ENCODE measurements at places on chromosomes 3 and 15.

- no peak for DNase-seq
Measured at GRCh38 chr3:48151807-48152427, 36.3 kb downstream of the CDC25A start.

GRCh38 chr3:65004306-65004705 is 316.5 kb upstream of the ADAMTS9 start:
- no peak for DNase-seq

DNA sequence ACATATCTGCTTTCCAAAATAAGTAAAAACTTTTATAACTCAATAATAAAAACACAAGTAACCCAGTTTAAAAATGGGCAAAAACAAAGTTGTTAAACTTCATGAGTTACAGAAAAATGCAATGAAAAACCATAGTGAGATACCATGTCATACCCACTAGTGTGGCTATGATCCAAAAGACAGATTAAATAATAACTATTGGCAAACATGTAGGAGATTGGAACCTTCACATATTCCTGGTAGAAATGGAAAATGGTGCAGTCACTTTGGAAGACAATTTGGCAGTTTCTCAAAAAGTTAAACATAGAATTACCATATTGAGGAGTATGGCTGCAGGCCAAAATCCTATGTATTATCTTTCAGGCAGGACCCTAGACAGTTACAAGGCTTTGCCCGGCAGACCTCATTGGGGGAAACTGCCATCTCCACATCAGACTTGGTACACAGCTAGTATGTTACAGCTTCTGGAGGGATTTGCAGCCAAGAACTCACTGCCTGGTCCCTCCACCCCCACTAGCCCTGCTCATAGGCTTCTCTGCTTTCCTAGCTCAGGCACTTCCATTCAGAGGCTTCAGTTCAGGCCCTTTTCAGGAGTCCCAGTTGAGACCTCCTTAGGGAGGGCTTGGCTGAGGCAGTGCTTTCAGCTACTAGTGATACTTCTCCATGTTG is 147.8 kb downstream of the NEK10 start:
- DNase-seq: no peak

DNA sequence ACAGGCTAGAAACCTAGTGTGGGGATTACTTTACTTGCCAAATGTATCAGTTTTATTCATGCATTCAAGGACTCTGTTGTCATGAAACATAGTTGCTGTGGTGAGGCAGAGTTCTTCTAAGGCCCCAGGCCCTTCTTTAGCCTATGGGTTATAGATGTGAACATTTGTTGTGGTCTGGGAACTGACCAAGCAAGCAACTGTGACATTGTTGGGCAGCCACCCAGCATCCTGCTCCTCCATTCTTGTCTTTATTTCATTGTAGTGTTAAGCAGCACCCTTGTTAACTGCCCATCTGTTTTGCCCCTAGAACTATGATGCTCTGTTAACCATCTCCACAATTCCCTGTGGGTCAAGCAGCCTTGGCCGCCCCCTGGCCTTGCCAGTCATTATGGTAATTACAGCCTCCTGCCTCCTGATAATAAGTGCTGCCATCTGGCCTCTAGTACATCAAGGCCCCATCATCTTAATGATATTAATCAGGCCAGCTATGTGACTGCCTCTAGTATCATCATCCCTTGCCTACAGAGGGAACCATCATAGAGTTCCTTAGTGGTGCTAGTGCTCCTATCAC is 12.2 kb upstream of the IFT57 start:
- DNase-seq: no peak

GRCh38 chr3:13145131-13145825 is 72.0 kb upstream of the IQSEC1 start:
- no peak for DNase-seq

- DNase-seq: peak; percentile 46
Measured at GRCh38 chr3:28835751-28836150, 445.1 kb upstream of the RBMS3 start.

- no peak for DNase-seq
Measured at GRCh38 chr15:83250781-83251180, 33.7 kb downstream of the BNC1 start.

DNA sequence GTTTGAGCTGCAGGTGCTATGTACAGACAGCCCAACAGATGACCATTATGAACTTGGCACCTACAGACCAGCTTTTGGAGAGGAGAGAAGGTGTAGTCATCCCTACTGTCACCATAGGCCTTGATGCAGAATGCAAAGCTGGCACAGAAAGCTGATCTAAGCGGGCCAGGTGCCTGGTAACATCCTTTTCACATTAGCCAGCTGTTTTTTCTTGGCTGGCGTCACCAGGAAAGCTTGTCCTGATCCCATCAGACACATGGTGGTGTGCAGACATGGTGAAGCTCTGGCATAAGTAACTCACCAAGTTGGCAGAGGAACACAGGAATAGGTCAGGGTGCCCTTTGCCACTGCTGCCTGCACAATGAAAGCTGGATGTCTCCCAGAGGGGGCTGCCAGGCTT is 97.2 kb upstream of the MB21D2 start:
- DNase-seq: no peak

DNA sequence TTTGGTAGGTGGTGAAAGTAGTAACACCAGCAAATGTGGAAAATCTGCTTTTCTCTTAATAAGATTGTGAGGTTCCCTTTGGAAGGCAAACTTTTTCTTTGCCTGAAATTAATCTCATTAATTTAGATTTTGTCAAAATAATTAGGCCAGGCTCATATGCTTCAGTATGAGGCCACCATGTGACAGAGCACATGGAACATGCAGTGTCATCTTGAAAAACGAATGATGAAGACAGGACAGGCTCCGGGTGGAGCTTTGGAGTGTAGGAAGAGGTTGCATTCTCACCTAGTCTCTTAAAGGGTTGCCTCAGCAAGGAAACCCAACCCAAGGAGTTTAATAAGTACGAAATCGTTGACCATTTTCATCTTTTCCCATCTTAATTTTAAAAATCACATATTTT is 18.6 kb upstream of the LZTFL1 start:
- no peak for DNase-seq

DNA sequence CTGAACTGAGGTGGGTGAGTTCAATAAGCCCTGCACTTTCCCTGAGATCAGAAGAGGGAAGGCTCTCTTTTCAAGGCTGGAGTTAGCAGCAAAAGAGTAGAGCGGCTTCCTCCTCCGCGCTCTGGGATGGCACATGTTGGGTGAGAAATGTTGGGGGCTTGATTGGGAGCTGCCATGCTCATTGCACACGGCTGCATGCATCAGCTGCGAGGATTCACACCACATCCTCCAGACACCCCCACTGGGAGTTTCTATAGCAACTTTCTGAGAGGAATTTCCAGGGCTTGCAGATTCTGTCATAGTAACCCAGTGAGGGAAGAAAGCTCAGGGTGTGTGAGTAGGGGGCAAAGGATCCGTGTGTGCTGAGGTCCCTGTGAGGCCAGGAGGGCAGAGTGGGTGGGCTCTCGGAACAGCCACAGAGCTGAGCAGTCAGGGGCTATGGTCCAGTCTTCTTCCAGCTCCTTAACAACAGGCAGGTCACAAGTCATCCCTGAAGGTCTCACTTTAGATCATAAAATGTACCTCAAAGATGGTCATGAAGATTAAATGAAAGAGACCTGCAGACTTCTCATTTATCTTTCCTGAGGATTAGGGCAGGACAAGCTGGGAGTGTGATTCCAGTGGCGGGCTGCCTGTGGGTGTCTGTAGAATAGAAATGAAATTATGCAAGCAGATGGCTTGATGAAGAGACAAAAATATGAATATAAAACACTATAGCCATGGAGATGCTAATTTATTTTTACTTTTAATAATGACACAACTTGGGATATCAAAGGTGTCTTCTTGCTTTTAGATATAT is 75.7 kb upstream of the CHRNA7 start:
- peak; percentile 67 for DNase-seq

DNA sequence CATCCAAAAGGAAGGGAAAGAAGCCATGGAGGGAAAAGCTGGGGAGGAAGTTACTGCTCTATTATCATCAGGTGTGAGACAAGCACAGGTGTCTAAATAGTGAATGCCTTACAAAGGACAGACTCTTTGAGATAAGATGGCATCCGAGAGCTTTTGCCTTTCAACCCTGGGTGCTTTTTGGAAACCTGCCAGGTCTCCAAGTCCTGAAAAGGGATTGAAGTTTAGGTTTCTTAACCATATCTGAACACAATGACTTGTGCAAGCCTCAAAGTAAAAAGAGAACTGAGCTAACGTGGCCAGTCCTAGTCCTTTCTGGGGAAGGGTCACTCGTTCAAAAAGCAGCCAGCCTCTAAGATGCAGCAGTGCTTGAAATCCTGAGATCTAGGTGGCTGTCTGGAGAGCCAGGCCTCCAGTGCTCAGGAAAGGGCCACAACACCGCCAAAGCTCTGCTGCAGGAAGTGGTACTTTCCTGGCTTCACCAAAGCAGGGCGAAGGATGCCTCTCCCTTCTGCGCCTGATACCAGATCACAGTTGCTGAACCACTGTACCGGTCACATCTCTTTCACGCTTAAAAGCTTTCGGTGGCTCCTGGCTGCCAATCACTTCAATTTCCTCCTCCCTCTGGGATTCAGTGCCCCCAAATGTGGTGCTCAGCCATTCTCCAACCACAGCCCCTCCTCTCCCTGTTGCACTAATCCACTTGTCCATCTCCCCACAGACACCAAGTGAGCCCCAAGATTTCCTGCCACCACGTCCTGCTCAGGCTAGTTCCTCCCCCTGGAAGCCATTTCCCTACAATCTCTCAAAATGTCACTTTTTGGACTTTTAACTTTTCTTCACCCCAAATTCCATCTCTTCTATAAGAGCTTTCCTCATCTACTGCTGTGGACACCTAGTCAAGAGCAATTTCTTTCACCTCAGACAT is 104.1 kb upstream of the LPP start:
- no peak for DNase-seq

- no peak for DNase-seq
Measured at GRCh38 chr3:142647856-142648255, 51.7 kb downstream of the PLS1 start.

GRCh38 chr3:29582273-29582672 is 301.4 kb downstream of the RBMS3 start:
- DNase-seq: no peak

DNA sequence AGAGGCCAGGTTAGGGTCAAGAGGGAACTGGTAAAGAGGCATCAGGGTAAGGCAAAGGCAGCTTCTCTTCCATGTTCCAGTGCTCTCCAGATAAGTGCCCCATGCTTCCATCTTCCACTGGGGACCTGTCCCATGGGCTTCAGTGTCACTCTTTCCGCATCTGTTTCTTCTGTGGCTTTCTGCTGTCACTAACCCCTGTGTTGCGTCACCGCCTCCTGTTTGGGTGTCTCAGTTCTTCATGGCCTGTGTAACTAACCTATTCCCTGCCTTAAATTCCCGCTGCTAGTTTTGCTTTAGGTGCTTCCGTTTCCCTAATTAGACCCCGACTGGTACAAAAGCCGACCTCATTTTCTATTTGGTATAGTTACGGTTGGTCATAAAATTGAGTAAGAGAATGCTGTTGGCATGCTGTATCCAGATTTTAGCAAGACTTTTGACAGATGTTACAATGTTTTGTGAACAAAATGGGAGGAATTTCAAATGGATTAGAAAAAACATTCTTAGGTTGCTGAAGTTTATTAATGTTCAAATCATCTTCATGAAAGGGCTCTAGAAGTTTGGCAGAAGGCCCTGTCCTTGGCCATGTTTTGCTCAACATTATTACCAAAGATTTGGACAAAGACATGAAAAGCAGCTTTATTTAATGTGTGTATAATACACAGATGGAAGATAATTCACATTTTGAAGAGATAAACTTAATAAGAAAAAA is 245.3 kb downstream of the BBX start:
- no peak for DNase-seq

DNA sequence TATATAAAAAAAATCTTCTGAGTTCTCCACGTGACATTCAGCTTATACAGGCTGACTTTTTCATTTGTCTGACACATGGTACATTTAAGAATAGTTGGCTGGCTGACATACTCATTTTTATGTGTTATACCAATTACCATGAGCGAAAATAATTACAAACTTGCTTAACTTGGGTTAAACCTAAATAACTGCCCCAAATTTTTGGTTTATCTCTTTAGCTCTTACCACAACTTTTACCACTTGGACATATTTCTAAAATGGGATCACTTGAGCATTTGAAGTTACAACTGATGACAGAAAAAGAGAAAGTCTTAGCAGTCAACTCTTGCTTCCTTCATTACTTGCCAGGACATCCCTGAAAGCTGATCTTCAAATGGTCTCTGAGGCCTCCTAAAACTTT is 618.1 kb downstream of the RBMS3 start:
- DNase-seq: no peak

DNA sequence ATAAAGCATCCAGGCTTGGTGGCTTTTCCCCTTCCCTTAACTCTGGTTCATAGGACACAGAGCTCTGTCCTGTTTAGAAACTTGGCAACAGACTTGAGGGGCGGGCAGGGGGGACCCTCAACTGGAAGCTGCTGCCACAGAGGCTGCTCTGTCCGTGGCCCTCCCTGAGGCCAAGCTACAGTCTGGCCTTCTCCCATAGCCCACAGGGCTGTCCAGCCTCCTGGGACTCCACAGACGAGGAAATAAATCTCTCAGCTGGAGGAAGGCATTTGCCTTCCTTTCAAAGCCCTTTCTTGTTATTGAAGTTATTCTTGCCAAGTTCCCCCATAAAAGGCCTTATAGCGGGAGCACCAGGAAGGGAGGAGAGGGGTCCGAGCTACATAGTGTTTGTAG is 248.8 kb upstream of the TPM1 start:
- no peak for DNase-seq

- no peak for DNase-seq
Measured at GRCh38 chr3:197750858-197751737, 1.4 kb downstream of the FYTTD1 start.

DNA sequence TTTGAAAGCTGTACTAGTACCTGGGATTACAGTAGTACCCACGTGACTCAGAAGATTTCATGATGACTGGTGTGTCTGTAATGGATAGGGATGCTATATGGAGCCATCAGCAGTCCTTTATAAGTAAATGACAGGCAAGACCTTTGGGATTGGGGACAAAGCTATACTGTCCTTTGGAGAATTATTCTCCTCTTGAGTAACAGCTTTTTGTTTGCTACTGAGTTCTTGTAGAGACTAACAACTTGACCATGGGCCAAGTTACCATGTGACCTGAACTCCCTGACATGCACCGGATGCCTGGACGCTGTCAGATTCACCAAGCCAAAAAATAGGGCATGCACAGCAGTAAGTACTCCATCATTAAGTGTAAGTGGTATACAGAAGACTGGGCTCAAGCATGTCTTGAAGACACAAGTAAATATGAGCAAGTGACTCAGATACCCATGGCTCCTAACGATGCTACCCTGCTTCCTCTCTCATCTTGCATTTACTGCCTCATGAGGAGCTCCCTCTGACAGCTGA is 12.9 kb downstream of the SEC11A start:
- DNase-seq: no peak

- DNase-seq: peak; percentile 61
Measured at GRCh38 chr3:187456250-187456649, 88.1 kb downstream of the RTP4 start.

DNA sequence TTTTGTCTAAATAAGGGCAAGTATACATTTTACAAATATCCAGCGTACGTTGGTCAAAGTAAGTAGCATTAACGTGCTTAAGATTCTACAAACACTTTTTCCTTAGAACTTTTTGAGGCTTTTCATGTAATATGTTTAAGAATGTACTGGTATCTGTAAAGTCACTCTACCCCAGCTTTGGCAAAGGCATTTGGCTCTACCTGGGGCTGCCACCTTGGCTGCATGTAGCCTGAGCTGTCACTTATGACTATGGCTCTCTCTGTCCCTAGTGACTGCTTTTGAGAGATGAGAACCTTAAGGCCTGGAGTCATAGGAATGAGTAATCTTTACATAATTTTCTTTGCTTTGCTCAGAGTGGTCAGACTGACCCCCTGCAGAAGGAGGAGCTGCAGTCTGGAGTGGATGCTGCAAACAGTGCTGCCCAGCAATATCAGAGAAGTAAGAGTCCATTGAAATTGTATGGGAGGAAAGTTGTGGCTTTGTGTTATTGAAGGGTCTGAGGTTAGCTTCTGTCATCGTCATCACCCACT is 61.2 kb downstream of the IQGAP1 start:
- no peak for DNase-seq
